ENCODE measurements at places on chromosomes 13 and 19.

DNA sequence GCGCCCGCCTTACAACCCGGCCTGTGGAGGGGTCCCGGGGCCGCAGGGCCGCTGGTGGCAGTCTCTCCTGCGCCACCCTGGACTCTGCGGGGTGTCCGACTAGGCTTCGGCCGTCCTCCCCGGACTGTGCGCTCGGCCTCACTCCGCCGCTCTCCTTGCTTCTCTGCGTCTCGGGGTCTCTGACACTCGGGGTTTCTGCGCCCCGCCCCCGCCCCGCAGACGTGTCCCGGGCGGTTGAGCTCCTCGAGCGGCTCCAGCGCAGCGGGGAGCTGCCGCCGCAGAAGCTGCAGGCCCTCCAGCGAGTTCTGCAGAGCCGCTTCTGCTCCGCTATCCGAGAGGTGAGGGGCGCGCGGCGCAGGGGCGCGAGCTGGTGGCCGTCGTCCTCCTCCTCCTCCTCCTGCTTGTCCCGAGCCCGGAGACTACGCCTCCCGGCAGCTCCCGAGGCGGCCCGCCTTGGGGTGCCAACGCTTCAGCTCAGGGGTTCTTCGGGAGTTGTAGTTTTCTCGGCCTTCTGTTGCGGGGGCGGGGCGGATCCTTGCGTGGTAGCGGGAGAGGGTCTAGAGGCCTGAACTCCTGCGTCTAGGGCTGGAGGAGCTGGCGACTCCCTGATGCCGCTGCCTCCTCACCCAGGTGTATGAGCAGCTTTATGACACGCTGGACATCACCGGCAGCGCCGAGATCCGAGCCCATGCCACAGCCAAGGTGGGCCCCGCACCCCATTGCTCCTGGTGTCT, 627 bp downstream of the LIN7B start:
- DNase-seq, result no peak

- DNase-seq, result no peak
These were observed 28.7 kb downstream of the LACC1 start for GRCh38 chr13:43908156-43909126.

GRCh38 chr19:19463348-19464117, 51.8 kb downstream of the TSSK6 start:
- no peak for DNase-seq

- DNase-seq, result no peak
These were observed 25.7 kb downstream of the UGGT2 start for GRCh38 chr13:96027496-96027895.

GRCh38 chr19:6750062-6750461, 10.6 kb downstream of the TRIP10 start:
- no peak for DNase-seq

- DNase-seq, result no peak
These were observed 10.2 kb downstream of the OXGR1 start for GRCh38 chr13:96984051-96984508.

DNA sequence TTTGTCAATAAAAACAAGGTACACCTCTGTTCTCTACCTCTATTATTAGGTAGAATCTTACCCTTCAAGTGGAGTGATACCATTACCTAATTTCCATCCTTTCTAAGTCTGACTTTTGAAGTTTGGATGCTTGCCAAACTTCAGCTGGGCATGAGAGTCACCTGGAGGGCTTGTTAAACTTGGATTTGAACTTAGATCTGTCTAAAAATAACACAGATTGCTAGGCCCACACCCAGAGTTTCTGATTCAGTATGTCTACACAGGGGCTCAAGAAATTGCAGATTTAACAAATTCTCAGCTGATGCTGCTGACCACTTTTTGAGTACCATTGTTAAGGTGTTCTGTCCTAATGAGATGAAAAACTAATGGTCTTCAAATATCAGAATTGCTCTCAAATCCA, 512.2 kb downstream of the LMO7 start:
- no peak for DNase-seq

DNA sequence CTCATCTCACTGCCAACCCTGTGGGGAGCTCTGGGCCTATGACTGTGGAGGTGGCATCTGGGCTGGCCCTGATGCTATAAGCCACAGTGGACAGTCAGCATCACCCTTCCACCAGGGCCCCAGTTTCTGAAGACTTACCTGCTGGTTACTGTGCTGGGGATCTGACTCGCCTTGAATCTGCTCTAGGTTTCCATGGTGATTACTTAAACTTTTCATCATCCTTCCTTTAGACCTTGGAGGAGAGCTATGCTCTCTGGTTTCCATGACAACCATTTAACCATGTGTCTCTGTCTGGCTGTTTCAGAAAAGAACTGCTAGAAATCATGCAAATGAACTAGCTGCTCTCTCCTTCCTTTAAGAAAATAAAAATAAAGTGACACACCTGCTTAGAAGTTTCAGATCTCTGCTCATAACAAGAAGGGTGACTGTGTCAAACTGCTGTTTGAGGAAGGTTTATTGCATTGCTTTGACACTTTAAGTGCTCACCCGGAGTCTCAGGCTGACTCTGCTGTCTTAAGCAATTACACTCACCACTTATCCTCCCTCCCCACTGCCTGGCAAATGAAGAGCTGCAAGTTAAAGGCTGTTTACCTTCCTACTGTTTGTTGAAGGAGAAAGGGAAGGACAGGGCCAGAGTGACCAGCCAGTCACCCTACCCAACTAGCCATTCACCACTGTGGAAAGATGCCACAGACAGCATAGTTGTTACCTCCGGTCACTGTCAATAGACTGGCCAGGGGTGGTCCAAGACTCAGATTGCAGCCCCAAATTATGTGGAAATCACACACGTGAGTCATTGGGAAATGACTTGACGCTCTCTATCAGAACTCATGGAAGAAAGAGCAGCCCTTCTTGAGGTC, 87.6 kb downstream of the HSPH1 start:
- DNase-seq, result no peak

- DNase-seq, result no peak
These were observed 358.0 kb downstream of the FGF9 start for GRCh38 chr13:22028831-22029230.

- DNase-seq, result no peak
These were observed 56.4 kb upstream of the STARD13 start for GRCh38 chr13:33341861-33342452.

- no peak for DNase-seq
These were observed 13.1 kb upstream of the SLC1A6 start for GRCh38 chr19:14992780-14993179.

- DNase-seq, result no peak
These were observed 24.3 kb upstream of the SPACA7 start for GRCh38 chr13:112351825-112352224.

GRCh38 chr13:95027638-95028037, 273.6 kb downstream of the ABCC4 start:
- DNase-seq, result no peak

- no peak for DNase-seq
These were observed 18.0 kb downstream of the MBNL2 start for GRCh38 chr13:97239943-97240787.
